ENCODE measurements at places on chromosomes 7 and 10.
A peak's percentile ranks its signal among the peaks of the same experiment; 100 is the strongest.

GRCh38 chr7:18087026-18087686 lies 59.5 kb upstream of the PRPS1L1 start:
- DNase-seq, result no peak

- no peak for DNase-seq
Measured at GRCh38 chr7:73909996-73910395, 49.0 kb downstream of the TMEM270 start.

DNA sequence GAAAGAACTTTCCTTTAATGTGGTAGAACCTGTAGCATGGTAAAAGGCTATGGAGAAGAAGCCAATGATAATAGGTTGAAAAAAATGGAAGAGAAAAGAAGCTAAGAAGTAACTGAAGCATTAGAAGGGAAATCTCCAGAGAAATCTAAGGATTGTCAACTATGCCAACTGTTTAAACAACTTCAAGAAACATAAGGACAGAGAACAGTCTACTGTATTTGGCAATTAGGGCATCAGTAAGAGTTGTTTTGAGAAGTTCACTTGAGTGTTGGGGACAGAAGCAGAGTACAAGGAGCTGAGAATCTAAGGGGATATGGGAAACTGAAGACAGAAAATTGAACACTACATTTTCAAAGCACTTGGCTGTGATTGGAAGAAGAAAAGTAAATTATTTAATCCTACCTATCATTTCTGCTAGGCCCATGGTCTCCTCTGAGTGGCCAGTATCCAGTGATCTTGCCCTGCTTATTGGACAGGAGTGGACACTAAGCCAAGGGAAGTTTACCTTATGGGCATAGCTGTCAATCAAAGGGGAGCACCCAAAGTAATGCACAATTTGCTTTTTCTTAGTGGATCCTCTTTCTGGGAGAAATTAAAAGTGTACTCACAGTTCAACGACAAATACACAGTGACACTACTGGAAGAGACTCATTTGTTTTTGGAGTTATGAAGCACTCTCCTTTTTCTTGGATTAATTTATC lies 56.4 kb upstream of the CCDC71L start:
- DNase-seq, result no peak

DNA sequence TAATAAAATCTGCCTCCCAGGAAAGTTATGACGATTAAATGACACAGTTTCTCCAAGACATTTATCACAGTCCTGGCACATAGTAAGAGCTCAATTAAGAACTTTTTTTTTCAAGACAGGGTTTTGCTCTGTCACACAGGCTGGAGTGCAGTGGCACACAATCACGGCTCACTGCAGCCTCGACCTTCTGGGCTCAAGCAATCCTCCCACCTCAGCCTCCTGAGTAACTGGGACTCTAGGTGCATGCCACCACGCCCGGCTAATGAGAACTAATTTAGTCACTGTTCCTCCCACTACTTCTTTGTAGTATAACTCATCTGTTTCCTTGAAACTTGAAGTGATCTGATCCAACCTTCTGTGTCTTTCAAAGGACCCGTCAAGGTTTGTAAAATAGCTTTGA lies 42.2 kb upstream of the MXI1 start:
- no peak for DNase-seq

DNA sequence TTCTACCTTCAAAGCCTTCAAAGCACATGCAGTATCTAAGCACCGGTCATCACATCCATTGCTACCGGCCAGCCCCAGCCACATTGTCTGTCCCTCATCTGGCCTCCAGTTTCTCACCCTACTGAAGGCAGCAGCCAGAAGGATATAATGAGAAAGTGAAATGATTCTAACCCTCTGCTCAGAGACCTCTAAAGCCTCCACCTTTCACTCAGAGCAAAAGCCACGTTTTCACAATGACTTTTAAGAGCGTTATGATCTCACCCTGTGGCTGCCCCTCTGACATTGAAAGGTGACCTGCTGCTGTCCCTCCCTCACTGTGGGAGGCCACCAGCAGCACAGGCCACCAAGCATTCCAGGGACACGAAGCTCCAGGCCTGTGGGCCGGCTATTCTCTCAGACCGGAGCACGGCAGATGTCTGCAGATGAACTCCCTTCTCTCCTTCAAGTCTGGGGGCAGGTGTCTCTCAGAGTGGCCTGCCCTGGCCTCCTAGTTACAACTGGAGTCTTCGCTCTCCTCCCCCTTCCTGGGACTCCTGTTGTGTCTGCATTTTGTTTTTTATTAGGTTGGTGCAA lies 94.9 kb upstream of the EEPD1 start:
- no peak for DNase-seq

- no peak for DNase-seq
Measured at GRCh38 chr10:84348447-84348846, 20.1 kb downstream of the CCSER2 start.

DNA sequence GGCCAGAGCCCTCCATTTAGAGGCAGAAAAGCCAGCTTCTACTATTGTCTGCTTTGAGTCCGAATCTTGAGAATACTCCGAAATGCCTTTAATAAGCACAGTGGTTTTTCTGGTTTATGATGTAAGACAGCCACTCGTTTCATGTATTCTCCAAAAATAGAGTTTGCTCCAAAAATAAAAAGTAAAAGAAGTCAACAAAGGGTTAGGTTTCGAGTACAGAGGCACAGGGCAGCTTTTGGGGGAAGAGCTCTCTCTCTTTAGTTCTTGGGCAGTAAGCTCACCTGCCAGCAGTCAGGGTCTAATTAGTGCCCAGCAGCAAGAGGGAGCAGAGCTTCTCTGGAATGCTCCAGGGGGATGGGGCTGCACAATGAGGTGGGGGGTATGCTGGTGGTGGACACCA lies 20.2 kb downstream of the CREB3L2 start:
- DNase-seq, result no peak

DNA sequence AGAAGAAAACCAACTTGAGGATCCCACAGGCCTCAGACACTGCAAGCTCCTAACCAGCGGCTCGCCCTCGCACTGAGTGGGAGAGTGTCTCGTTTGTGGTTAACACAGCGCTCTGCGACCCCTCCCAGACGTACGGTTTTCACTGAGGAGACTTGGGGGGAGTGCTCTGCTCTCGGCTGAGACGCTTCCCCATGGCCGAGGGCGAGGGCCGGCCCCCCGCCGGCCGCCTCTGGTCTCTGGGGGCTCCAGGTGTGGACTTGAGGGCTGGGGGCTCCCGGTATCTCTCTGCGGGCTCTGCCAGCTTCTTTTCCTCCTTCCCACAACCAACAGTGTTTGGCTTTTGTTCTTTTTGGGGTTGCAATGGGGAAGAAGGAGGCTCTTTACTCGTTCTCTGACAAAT lies 118.7 kb downstream of the LARP4B start:
- no peak for DNase-seq

DNA sequence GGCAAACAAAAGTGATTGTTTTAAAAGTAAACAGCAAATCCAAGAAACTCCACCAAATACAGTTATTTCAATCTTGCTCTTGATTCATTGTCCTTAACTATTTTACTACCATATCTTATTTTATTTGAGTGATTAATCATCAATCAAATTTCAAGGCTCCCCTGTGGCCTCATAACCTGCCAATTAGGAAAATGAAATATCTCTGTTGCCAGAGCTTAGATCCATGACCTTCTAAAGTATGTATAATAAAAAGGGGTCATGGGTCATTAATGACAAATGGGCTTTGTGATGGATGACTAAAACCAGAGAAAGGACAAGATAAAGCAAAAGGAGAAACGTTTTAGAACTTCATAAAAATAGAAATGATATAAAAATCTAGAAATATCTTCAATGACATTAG lies 28.5 kb downstream of the NRCAM start:
- no peak for DNase-seq

DNA sequence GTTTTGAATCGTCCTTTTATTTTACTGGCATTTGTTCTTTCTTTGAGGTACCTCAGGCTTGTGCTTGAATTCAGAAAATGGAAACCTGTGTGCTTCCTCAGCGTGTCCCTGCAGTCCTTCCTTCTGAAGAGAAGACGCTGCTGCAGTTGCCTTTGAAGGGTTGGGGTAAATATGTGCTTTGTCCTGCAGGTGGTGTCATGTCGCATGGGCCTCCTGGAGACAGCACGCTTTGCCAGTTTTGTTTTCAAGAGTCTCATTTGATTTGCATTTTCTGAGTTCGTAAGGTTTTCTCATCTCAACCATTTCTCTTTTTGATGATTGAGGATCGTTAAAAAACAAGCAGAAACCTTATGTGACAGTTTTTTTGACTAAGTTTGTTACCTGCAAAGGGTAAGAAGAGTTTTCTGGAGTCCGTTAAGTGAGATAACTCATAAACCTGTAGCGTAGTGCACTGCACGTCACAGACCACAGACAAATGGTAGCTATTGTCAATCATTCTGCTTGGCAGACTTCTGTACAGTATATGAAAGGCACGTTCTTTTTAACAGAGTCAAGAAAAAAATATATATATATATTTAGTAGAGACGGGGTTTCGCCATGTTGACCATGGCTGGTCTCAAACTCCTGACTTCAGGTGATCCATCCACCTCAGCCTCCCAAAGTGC lies 57.0 kb downstream of the CDC123 start:
- no peak for DNase-seq

DNA sequence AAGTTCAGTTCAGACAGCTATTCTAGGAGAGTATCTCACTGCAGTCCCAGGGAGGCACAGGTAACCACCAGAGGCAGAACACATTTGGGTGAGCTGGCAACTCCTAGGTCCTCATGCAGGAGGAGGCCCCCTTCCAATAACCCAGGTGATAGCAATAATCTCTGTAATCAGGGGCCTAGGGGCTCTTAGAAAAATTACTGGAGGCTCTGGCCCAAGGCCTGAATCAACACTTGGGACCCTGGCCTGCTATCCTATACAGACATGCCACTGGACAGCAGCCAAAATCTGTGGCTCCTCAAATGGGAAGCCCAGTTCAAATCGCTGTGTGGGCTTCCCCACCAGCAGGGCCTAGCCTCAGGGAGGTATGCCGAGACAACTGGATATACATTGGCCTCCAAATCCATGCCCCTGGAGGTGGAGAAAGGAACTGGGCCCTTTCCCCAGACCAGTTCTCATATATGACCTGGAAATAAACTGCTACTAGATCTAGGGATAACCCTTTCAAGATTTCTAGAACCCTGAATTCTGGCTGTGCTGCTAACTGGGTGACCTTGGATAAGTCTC lies 1.6 kb downstream of the AVPI1 start:
- DNase-seq, result no peak

- no peak for DNase-seq
Measured at GRCh38 chr7:45726883-45727282, 146.0 kb downstream of the CCDC201 start.

DNA sequence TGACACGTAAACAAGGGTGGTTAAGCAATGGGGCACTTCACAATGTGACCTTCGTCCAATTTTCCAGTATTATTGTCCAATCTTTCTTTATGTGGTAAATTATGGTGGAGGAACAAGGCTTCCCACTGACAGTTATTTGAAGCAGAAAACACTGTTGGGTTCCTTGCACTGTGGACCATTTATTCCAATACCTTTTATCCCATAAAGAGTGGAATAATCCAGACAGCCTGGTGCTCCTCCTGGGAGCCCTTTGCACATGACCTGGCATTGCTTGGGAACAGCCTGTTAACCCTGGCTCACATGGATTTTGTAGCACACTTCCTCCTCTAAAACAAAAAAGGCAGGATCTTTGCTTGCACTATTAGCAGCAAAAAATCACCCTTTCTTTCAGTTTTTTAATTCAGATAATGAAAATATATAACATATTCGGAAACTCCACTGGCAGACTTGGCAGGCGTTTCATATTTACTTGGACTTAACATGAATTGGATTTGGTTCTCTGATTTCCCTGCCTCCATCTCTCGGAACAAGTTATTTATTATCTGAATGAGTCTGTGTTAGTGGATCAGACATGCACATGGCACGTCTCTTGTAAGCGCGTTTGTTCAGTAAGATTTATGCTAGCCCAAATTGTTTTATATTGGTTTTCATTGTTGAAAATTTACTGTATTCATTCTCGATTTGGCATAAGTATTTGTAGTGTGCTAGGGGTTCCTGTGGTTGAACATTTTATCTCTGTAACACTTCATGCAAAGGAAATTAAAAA lies 59.3 kb downstream of the BMPER start:
- DNase-seq, result no peak

DNA sequence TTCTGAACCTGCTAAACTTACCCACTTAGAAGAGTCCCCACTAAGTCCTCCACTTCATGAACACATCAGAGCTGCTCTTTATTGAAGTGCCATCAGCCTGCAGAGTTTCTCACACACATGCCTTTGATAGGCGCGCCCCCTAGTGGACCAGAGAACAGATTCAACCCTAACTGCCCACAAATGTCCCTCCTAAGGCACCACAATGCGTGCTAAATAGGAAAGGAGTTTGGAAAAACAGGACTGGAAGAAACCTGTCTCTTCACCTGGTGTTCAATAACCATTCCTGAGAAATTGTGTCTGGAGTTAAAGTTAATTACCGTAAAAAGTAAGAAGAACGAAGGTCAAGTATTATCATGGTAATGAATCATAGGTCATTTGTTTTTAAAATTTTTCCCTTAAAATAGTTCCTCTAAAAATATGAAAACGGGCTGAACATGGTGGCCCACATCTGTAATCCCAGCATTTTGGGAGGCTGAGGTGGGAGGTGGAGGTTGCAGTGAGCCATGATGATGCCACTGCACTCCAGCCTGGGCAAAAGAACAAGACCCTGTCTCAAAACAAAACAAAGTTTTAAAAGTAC lies 249.7 kb downstream of the ELMO1 start:
- peak; percentile 86 for DNase-seq

GRCh38 chr7:40656349-40656748 lies 521.5 kb downstream of the SUGCT start:
- DNase-seq, result no peak

- DNase-seq, result peak; percentile 88
Measured at GRCh38 chr10:79149662-79150443, 81.1 kb downstream of the ZMIZ1 start.

DNA sequence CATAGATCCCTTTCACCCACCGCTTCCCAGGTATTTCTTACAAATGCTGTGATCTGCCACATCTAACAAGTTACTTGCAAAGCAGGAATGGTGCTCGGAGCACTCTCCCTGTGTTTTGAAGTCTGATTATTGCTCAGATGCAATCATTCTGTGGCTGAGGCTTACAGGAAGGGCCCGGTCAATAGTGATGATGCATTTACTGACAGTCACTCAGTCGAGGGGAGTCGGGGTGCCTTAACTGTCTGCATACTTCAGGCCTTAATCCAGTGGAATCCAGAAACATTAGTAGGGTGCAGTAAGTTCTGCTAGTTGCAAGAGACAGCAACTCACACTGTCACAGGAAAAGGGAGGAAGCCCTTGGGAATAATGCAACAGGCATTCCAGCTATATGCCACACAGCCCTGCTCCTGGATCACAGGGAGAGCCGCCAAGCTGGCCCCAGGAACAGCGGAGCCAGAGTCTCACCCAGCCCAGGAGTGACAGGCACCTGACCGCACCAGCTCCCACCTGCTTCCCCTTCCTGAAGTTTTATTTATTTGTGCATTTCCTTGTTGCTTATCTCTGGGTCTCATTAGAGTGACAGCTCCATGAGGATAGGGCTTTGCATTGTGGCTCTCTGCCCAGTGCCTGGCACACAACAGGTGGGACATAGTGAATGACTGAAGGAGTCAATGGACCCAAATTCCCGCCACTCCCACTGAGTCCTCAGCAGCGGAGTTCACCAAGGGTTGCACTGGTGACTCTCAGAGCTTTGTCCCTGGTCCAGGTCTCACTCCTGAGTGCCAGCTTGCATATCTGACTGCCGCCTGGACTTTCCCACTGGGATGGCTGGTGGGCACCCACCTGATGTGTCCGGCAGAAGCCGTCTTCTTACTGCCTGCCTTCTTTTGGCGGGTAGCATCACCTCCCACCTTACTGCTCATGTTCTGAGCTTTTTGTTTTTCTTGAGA lies 212.5 kb upstream of the SH2B2 start:
- DNase-seq, result no peak

Measured in LoVo (cell line).